Non-pigmented ciliary epithelial cell (primary cell): ENCODE measurements at places on chromosomes 4 and X.

- DNase-seq: no peak
Observed at GRCh38 chrX:53440621-53441517, 6.7 kb upstream of the HSD17B10 start.

DNA sequence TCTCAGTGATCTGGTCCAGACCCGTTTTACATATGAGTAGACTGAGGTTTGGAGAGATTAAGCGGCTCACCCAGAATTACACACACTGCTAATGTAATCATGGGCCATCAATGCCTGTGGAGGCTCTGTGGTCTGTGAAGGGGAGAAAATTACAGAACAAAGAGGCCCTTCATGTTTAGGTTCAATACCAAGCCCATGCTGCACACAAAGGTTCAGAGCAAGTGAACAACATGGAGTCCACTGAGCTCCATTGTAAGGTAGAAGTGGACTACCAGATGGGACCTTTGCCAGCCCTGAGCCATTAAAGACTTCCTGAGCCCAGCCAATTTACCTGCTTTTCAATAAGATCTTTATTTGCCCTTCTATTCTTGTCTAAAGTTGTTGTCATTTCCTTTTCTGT is 109.8 kb downstream of the LUZP4 start:
- DNase-seq: no peak

DNA sequence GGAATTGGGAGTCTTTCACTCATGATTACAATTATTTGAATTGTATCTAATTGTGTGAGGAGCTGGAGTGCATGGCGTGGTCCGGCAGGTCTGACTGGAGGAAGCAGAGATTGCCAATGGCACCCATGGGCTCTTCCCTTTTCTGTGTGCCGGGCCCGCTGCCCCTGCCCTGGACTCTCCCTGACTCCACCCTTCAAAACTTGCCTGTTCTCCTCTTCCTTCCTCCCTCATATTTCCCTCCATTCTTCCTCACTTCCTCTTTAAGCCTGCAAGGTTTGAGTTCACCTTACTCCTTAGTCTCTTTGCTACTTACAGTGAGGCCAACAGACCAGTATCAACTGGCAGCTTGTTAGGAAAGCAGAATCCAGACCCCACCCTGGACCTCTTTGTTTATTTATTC is 6.5 kb upstream of the STBD1 start:
- no peak for DNase-seq

GRCh38 chr4:115678425-115678941 is 565.1 kb upstream of the NDST4 start:
- no peak for DNase-seq

DNA sequence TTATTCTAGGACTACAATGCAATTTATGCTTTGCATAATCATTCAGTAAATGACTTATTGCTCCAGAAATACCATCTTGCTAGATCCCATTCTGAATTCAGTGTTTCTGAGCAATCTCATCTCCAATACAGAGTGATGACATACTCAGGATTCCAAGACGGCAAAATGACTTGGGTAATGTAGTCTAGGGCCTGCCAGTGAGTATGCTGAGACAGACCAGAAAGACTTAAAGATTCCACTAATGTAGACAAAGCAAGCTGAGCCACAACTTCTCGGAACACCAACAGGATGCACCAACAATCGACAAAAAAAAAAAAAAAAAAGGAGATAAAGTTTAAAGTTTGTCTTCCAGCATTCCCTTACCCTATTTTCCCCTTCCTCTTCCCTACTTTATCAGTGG is 919 bp upstream of the SEC24B start:
- DNase-seq: peak; percentile 52

- no peak for DNase-seq
Observed at GRCh38 chrX:37331546-37331945, 17.6 kb upstream of the PRRG1 start.

- DNase-seq: no peak
Observed at GRCh38 chr4:71356924-71357663, 18.3 kb downstream of the SLC4A4 start.

DNA sequence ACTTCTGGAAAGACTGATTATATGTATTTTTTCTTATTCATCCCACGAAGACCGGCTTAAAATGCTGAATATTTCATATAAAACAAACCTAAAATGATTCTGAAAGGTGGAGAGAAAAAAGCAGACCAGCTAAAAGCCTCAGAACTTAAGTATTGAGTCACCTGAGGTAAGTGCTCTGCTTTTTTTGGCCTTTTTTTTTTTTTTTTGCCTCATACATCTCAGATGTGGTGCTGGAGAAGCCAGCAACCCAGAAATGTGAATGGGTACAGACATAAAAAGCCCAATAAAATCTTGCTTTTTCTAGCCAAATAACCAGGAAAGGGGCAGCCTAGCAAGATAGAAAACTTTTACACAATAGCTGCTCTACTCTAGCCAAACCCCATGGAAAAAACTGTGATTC is 57.0 kb downstream of the RLIM start:
- DNase-seq: no peak

DNA sequence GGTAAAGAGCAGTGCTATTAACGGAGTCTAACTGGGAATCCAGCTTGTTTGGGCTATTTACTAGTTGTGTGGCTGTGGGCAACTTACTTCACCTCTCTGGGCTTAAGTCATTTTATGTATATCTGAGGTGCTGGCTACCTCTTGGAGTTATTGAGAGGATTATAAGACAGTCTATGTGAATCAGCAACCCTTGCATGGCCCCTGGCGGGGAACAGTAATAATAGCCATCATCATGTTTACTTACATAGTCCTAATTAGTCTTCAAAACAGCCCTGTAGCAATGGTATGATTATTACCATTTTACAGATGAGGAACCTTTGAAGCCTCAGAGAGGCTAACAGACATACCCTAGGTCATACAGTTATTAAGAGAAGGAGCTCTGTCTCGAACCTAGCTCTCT is 1.5 kb downstream of the HPRT1 start:
- no peak for DNase-seq

DNA sequence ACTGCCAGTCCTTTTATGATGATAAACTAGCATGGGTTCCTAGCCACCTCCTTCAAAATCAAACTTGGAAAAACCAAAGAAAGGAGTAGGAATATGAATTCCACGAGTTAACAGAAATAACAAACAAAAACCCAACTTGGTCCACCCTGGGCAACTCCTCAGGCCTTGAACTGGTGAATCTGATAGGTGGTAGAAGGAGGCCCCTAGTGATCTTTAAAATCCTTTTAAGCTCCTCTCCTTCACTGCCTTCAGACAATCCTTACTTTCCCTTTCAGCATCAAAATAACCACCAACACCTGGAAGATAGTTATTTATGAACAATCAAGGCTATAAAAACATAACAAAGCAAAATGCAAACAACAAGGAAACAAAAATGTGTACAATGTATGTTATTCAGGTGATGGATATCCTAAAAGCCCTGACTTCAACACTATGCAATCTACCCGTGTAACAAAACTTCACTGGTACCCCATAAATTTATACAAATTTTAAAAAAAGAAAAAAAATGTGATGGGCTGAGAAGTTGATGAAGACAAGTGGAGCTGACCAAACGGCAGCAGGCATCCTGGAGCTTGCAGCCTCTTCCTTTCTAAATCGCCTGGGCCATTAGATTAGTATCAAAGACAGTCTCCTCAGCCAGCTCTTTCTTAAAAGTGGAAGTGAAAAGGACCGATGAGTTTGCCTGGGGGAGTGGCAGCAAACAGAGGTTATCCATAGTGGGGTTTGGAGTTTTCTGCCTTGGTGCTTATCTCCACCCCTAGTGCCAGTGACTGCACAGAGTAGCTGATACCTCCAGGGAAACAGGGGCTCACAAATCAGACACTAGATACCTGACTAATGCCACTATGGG is 179.6 kb downstream of the TMA16 start:
- no peak for DNase-seq

DNA sequence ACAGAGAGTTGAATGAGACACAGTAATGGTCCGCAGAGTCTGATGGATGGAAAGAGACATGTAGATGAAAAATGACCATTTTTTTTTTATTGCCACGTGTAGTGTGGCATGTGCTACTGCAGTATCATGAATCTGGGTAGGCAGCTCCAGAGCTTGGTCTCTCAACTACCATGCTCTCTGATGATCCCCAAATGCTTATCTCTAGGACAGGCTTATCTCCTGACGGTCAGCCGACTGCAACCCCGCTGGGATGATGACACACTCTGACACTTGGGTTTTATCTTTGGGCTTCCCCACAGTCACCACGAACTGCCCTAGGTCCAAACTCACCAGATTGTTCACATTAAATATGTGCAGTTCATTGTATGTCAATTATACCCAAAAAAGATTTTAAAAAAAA is 239.7 kb downstream of the QDPR start:
- no peak for DNase-seq

GRCh38 chr4:151143162-151143561 is 43.7 kb downstream of the RPS3A start:
- no peak for DNase-seq

DNA sequence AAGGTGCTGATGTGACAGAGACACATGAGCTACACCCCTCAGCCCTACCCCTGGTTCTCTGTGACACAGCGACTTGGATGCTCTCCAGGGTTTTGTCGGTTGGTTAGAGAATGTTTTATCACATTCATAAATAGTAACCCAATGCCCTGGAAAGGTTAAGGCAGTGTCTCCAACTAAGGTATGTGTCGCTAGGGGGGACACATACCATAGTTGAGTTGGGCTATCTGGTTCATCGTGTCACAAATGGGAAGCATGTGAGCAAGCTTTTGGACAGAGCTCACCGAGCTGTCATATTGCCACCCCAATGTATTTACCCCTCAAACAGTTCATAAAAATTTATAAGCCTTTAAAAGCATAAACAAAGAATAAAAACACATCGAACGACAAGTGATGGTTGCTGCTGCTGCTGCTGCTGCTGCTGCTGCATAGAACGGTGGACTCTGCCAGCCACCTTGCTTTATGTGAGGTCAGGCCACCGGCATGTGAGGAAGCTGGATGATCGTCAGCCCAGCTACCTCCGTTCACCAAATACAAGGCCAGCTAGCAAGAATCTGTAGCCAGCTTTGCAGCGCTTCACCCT is 55.9 kb downstream of the STOX2 start:
- no peak for DNase-seq

GRCh38 chr4:17773135-17773698 is 8.2 kb downstream of the FAM184B start:
- DNase-seq: no peak

DNA sequence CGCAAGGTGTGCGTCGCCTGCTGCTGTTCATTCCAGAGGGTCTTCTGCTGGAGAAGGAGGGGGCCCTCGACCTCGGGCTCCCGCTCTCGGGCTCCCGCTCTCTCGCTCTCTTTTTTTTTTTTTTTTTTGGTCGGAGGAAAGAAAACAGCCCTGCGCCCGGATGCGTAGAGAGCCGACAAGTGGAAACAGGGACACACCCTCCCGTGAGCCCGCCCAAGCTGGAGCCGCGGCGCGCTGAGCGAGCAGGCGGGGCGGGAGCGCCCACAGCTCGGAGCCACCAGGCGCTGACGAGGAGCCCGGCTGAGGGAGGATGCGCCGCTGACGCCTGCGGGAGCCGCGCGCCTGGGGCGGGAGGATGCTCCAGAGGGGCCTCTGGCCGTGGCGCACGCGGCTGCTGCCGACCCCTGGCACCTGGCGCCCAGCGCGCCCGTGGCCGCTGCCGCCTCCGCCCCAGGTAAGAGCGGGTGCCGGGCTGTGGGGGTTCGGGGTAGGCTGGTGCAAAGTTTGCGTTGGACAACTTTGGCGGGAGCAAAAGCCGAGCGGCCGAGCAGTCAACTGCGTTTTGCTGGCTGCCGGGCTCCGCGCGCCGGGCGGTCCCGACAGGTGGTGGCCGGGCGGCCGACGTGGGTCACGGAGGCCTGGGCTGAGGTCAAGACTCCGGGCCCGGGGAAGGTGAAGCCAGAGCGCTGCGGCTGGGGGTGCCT is at the start of gene MCUB:
Gene MCUB (plus strand): TSS at position 264 of the 704 bp plus-strand sequence. CDS start 92 bp downstream, at position 356.
- DNase-seq: peak; percentile 49

- DNase-seq: peak; percentile 30
Observed at GRCh38 chr4:24067367-24068193, 177.7 kb upstream of the PPARGC1A start.

GRCh38 chr4:164606478-164606877 is 147.5 kb upstream of the SMIM31 start:
- DNase-seq: no peak

- no peak for DNase-seq
Observed at GRCh38 chr4:145301386-145302080, 121.1 kb upstream of the OTUD4 start.

DNA sequence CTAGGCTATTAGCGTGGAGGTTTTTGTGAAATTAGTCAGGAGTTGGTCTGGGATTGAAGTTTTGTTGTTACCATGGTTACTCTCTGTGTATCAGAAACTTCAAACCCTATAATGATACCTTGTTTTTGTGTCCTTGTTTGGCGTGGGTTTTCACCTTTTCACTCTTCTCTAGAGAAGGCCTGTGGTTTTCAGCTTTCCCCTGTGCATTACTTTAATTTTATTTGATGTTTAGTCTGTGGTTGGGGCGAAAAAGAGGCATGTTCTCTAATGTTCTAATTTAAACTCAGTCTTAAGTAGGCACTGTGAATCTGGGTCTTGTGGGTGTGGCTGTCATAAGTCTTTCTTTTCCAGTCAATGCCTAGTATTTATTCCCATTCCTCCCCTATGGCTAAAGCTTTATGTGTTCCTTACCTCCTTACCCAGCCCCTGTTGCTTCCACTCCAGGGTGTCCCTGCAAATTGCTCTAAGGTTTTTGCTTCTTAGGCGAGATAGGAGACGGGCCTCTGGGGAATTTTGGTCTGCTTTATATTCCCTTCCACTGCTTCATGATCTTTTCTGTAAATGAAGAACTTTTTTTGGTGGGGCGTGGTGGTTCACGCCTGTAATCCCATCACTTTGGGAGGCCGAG is 326.3 kb upstream of the ZCCHC13 start:
- DNase-seq: no peak

DNA sequence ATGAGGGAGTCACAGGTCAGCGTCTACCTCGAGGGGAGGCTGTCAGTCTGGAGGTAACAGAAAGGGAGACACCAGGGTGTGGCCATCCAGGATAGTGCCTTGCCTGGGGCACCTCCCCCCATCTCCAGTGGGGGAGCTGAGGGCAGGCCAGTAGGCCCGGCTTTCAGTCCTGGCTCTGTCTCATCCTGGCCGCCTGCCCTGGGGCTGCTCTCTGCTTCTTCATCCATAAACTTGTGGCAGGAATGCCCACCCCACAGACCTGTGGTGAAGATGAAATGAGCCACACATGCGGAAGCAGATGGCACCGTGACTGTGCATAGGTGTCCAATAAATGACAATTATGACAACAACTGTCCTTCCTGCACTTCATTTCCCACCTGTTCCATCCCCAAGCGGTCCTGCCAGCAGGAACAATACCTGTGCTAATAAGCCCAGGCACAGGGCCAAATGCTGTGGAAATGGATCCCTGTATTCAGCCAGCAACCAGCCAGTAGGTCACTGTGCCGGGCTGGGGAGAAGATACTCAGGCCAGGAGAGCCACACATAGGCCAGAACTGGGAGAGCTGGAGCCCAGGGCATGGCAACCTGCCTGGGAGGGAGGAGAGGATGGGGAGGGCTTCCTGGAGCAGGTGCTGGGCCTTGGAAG is 30.2 kb downstream of the TRO start:
- no peak for DNase-seq
